NCI-H526 treated with DMSO at 0.1 percent for 48 hours (cell line): ENCODE measurements at places on chromosomes 3 and 15.

DNA sequence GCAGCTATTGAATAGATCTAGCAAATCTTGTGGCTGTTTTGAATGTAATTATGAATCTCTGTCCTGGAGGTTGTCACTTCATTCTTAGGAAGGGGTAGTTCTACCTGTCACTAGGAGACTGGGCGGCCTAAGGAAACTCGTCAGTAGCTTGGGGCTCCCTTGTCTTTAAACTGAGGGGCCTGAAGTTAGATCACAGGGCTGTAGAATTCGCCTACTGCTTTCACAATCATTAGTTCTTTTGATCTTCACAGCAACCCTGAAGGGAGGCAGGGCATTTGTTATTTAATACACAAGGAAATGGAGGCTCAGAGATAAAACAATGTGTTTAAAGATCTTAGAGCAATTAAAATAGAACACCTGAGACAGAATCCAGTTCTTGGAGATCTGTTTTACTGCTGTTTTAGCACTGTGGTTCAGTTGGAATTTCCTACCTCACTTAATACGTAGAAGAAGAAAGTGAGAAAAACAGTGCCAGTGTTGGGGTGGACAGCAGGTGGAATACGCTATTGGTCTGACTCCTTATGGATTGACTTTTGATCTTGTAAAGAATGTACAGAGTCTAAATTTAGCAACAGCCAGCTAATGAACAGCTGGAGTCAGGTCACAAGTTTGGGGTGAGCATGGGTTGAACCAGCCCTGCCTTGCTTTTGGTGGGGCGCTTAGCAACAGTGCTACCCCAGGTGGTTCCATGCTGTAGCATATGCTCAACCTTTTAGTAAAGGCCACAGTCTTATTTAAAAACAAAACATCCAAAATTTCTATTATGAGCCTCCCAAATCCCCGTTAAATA lies 71.4 kb upstream of the BHLHE40 start:
- no peak for DNase-seq

- DNase-seq, result no peak
Measured at GRCh38 chr3:177056927-177057326, 140.4 kb downstream of the TBL1XR1 start.

DNA sequence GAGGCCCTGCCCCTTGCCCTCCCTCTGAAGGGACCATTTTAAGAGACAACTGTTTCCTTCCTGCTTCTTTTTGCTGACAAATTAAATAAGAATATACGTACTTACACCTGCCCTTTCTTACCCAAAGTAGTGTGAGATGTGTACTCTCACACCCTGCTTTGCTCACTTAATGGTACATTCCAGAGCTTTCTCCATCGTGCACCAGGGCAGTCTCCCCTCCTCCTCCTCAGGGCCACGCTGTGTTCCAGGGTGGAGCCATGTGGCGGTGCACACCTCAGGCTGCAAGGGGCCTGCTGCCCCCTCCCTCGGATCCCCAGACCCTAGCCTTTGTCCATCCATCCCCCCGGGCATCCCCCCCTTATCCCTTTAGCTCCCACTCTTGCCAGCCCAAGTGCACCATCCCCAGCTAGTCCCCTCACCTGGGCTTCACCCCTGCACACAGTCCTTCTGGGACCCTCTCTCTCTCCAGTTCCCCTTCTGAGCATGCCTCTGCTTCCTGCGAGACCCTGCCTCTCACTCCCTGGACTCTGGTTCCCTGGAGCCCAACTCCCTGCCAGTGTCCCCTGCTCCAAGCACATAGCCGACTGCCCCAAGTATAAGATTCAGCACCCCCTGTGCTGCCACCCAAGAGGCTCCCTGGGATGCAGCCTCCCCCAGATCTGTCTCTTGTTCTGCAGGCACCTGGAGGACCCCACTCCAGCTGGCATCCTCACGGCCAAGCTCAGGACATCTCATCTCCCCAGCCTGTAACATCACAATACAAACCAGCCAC lies 89.5 kb upstream of the IQSEC1 start:
- no peak for DNase-seq

GRCh38 chr15:39462691-39463090 lies 118.2 kb upstream of the THBS1 start:
- no peak for DNase-seq

- no peak for DNase-seq
Measured at GRCh38 chr15:44591326-44591725, 54.4 kb downstream of the EIF3J start.

DNA sequence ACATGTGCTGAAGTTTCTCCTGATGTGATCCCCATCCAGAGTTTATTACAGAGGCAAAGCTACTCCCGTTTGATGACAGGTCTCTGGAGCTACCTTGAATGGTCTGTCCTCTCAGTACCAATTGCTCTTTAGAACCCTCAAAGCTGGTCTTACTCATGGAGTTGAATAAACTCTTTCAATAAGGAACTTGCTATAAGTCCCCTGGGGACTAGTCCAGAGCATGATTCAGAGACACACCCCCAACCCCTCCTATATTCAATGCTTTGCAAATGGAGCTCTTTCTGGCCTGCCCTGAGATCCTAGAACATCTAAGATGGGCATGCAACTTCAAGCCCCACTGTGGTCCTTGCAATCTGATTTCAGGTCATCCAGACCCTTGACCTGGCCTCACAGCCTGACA lies 23.9 kb upstream of the TPM1 start:
- no peak for DNase-seq

GRCh38 chr3:242602-243355 lies 46.2 kb downstream of the CHL1 start:
- DNase-seq, result no peak

GRCh38 chr3:37823189-37823588 lies 38.5 kb upstream of the CTDSPL start:
- DNase-seq, result no peak

GRCh38 chr3:127665586-127665985 lies 7.2 kb upstream of the ABTB1 start:
- no peak for DNase-seq

DNA sequence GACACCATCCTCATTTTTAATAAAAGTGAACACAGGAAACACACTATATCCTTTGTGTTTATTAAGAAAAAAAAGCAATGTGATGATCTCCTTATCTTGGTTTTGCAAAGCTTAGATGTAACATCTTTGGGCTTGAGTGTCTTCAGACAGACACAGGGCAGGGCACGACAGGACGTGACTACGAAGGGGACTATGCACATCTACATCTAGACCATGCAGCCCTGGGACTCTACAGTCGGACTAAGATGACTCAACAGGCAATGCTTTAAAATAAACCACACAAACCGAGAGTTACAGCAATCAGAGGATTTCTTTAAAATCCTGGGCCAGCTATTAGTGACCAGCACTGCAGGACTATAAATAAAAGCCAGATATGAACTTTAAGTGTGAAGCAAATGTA lies 22.8 kb upstream of the TM2D3 start:
- DNase-seq, result no peak

- no peak for DNase-seq
Measured at GRCh38 chr3:60497902-60498301, 753.4 kb downstream of the FHIT start.

GRCh38 chr15:100930306-100930848 lies 11.2 kb downstream of the LRRK1 start:
- DNase-seq, result no peak

DNA sequence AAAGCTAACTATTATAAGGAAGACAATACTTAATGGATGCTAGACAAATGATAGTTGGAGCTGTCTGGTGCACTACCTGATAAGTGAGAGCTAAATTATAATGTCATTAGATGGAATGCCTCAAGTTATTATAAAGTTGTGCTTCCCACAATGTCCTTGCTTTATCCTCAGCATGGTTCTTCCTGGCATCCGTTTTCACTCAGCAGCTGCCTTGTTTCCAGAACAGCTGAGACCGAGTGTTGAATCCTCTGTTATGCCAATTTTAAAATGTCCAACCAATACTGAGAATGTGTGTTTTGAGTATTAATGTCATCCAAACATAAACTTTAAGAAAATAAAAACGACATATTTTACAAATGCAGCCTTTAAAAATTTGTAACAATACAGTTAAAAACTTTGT lies 286.7 kb upstream of the SOX2 start:
- no peak for DNase-seq

GRCh38 chr3:38327335-38328009 lies 19.1 kb upstream of the XYLB start:
- no peak for DNase-seq

GRCh38 chr3:164732166-164732565 lies 346.1 kb downstream of the SI start:
- no peak for DNase-seq

- no peak for DNase-seq
Measured at GRCh38 chr3:52065264-52065756, 8.9 kb upstream of the DUSP7 start.

DNA sequence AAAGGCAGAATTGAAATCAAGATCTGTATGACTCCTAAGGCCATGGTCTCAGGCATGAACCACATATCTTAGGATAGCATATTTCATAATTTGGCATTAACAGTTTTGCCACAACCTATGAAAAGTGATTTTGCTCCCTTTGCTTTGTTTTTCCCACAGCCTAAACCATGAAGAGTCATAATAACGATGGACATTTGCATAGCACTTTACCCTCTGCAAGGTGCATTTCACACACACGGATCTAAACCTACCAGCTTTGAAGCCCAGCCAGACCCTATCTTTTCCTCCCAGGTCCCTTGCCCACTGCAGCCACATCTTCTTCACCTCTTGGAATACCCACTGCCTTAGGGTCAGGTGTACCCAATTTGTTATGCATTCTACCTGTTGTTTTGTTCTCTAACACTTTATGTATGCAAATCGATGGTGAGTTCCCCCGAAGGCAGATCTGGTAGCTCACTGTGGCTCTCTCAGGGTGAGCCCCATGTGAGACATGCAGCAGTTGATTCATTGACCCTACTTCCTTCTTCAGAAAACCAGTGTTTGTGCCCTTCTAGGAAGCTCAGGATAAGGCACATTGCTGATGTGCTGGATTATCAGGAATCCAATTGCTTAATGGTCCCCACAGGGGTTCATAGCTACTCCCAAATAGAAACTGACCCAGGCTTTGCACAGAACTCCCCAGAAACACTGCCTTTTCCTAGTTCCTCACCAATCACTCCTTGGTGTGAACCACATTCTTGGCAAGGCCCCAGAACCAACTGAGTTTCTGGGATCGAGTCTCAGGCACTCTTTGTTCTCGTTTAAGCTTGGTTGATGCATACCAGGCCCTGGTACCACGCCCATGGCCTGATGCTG lies 8.7 kb downstream of the ARHGAP31 start:
- peak; percentile 24 for DNase-seq

DNA sequence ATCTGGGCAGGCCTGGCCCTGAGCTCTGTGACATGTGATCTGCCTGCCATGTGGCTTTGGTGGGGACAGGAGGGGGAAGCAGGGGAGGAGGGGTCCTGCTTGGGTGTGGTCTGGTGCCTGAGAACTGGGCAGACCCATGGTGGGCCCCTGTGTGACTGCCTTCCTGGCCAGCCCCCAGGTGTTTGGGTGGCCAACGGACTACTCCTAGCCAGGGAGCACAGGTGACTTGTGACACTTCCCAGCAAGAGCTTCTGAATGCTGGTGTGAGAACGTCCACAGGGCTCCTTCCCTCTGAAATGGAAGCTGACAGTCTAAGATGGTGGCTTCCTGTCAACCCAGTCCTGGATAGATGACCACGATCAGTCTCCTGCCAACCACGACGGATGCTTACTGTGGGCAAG lies 136.1 kb upstream of the MEF2A start:
- DNase-seq, result no peak

GRCh38 chr3:42746455-42747450 lies 26.3 kb downstream of the CCDC13 start:
- no peak for DNase-seq

DNA sequence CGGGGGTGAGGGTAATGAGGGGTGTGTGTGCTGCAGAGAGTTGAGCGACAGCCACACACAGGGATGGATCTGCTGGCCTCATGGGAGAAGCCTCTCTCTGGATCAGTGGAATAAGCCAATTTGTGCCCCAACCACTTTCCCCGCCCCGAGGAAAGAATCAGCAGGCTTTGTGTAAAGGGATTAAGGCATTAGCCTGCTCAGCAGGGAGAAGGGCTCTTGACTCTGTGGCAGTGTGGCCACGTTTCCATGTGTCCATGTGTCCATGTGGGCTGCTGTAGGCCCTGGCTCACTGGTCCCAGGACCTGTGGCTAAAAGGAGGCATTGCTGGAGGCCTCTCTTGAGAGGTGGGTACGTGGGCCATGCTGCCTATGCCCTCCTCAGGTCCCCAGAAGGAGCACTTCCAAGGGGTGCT lies 104.7 kb downstream of the HMG20A start:
- DNase-seq, result no peak

- DNase-seq, result no peak
Measured at GRCh38 chr3:52458770-52459545, 3.6 kb downstream of the NISCH start.
